Activated CD4-positive, alpha-beta T cell treated with anti-CD3 and anti-CD28 coated beads for 48 hours (primary cell): ENCODE measurements at places on chromosomes 13 and 19.

GRCh38 chr13:44508562-44509077 is 67.5 kb downstream of the TSC22D1 start:
- no peak for DNase-seq

DNA sequence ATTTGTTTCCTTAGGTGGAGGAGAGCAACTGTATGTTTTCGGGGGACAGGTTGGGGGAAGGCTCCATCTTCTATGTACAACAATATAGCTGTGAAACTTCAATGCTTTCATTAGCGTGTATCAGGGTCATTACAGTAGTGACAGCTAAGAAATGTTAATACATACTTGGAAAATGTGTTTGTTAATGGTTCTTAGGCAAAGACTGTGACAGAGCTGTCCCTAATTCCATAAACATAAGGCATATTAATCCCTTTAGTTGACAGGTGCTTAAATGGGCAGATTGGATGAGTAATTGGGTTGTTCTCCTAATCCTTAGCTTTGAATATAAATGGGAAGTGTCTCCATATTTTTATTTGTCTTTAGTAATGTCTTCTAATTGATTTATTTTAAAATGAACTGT is 313.7 kb downstream of the HS6ST3 start:
- DNase-seq, result no peak

DNA sequence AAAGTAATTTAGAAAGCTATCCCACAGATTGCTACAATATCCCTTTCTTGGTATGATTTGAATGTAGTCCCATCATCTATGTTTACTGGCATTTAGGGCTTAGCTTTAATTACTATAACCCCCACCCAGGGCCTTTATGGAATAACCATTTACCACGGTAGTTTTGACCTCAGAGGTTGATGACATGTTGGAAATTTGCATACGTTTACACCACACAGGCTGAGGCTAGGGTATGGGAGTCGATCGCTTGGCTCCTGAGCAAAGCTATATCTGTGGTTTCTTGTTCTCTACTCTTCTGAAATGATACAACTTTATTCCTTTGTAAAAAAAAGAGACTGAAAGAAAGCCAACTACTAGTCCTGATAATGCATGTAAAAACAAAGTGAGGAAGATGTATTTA is 28.2 kb upstream of the RFC3 start:
- no peak for DNase-seq

DNA sequence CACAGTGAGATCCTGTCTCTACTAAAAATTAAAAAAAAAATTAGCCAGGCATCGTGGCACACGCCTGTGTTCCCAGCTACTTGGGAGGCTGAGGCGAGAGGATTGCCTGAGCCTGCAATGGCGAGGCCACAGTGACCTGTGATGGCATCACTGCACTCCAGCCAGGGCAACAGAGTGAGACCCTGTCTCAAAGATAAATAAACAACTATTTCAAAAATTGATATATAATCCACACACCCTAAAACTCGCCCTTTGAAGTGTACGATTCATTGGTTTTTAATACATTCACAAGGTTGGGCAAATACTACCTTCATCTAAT is 12.1 kb upstream of the TICAM1 start:
- DNase-seq, result no peak

GRCh38 chr19:13154241-13154778 is 4.1 kb downstream of the IER2 start:
- peak; percentile 81 for DNase-seq

GRCh38 chr19:31880283-31880682 is 465.1 kb upstream of the ZNF507 start:
- no peak for DNase-seq

- no peak for DNase-seq
Observed at GRCh38 chr13:110346661-110347067, 39.6 kb downstream of the COL4A2 start.

DNA sequence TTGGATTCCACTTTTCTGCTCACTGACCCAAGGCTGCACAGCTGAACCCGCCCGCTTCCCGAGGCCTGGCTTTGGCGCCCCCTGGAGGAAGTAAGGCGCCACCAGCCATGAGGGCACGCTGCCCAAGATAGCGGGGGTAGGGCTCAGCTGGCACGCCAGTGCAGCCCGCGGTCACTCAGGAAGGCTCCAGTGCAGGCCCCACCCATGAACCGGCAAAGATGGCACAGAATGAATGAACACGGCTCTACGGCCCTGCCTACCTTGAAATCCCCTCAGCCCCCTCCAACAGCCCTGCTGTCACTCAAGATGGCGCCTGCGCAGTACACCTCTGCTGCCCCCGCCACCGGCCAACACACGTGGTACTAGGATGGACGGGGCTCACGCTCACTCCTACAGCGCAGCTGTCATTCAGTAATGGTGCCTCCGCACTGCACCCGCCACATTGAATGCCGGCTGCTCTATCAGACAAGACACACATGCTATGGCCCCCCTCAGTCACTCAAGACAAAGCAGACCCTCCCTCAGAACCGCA is 3.0 kb downstream of the PEG3 start:
- no peak for DNase-seq

DNA sequence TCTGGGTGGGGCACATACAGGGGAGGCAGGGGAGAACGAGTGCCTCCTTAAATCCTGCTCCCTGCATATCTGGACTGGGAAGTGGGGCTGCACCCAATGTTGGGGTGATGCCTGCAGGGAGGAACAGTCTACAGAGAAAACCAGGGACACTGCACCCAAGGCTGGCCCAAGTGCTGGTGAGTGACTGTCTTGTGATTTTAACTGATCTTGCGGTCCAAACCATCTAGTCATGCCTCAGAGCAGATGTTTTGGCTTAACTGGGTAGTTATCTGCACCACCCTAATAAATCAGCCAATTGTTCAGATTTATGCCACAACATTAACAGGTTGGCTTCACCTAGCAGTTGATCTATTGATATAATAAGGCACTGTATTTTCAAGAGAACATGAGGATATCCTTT is 219.2 kb upstream of the IRS2 start:
- no peak for DNase-seq

- DNase-seq, result peak; percentile 6
Observed at GRCh38 chr19:23273022-23273589, 22.9 kb upstream of the ZNF724 start.

DNA sequence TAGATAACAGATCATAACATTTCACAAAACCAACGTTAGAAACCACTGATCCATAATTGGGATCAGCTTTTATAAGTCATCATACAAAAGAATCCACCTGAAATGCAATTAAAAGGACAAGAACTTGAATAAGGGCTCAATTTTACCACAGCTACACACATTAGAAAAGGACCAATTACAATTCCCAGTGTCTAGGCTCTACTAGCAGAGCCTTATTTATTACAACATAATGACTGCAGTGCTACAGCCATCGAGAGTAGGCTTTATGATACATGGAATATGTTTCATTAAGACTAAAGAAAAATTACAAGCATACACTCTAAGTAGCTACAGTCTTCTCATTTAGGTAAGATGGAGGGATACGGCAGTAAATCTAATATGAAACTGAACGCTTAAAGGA is 2.9 kb downstream of the RBM26 start:
- DNase-seq, result no peak

DNA sequence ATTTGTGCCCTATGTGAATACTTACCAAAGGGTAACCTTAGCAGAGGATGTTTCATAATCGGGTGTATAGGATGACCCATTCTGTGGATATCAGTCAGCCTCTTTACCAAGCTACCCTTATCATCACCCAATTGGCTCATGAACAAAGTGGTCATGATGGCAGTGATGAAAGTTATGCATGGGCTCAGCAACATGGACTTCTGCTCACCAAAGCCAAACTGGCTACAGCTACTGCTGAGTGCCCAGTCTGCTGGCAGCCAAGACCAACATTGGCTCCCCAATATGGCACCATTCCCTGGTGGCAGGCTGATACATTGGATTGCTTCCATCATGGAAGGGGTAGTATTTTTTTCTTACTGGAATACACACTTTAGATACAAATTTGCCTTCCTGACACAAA is 5.7 kb upstream of the ZNF461 start:
- no peak for DNase-seq

- DNase-seq, result no peak
Observed at GRCh38 chr13:33191425-33192210, 93.9 kb downstream of the STARD13 start.

DNA sequence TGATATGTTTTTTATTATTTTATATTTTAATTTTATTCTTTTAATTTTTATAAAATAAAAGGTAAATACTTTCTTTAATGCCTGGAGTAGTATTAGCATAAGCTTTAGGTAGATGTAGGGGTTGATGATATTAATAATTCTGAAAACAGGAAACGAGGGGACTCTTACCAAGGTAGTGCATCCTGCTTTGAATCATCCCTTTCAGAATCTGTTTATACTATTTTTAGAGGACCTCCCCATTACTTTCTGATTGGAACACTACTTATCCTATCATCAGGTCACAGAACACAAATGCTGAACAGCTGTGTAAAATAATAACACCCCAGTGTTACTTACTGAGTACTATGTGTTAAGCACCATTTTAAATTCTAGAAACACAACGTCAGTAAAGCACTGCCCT is 27.3 kb downstream of the COG6 start:
- no peak for DNase-seq

DNA sequence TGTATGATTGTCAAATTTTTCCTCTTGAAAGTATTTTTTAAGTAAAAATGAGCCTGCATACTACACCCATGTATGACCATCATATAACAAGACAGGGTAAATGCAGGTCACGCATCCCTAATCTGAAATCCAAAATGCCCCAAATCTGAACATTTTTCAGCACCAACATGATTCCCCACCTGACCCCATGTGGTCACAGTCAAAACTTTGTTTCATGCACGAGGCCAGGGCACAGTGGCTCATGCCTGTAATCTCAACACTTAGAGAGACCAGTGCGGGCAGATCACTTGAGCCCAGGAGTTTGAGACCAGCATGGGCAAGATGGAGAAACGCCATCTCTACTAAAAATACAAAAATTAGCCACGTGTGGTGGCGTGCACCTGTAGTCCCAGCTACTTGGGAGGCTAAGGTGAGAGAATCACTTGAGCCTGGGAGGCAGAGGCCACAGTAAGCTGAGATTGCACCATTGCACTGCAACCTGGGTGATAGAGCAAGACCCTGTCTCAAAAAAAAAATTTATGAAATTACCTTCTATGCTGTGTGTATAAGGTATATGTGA is 63.7 kb upstream of the NPAS1 start:
- peak; percentile 16 for DNase-seq

DNA sequence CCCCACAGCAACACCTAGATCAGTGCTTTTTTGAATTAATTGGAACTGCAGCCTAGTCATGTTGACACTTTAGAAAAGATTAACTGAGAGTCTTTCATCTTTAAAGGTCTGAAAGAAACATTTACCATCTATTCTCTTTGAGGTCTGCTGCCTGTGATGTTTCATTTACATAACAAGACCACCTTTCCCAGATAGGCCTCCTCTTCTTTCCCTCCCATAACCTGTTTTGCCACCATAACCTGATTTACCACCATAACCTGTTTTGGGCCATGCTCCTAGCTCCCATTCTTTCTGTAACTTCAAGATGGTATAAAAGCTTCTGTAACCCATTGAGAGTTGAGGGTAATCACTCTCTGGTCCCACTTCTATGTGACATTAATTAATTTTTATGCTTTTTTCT is 320.8 kb downstream of the PCDH20 start:
- DNase-seq, result no peak
